ENCODE measurements at places on chromosomes 5 and 9.

DNA sequence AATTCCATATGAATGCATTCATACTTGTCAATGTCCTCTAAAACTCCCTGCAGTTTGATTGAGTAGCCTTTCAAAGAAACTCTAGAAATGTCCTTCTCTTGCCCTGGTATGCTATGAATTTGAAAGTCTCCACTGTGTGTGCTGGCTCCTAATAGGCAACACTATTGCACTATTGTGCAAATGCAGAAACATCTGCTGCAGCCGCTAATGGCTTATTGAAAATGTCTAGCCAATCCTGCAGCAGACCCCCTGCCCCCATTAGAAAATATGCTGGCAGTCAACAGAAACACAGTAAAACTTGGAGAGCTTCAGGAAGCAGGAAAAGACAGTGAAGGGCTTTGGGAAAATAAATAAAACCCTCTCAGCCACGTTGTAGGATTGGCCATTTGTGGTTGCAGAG lies 87.3 kb upstream of the GRAMD2B start:
- no peak for DNase-seq

DNA sequence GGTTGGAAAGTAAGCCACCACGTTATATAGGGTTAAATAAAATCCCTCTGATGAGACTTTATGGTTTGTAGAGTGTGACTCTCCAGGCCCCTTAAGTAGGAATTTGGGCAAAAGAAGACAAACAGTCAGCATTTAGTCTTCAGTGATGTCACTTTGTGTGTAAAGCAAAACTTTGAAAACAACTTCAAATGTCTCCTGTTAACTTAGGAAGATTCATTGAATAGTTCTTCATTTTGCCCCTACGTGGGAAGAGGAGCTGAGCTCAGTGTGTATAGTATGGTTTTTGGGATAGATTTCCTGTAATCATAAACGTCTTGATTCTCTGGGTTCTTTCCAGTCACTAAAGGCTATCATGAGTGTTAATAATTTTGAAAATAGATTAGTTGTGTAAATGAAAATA lies 101.3 kb downstream of the GADD45G start:
- DNase-seq, result no peak

DNA sequence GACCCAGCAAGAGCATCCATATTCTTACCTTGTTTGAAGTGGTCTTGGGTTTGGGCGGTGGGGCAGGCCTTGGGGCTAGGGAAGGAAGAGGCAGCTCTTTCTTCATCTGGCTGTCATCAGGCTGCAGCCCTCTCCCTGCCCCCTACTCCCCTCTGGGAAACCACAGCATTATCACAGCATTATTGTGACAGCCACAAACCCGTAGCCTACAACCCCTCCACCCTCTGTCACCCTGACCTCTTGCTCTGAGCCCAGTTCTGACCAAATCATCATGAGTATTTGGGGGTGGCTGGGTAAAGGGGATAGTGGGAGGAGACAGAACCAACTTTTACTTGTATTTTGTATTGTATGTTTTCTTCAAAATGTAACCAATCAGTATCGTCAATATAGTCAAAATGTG lies 94.3 kb upstream of the ARRDC3 start:
- no peak for DNase-seq

DNA sequence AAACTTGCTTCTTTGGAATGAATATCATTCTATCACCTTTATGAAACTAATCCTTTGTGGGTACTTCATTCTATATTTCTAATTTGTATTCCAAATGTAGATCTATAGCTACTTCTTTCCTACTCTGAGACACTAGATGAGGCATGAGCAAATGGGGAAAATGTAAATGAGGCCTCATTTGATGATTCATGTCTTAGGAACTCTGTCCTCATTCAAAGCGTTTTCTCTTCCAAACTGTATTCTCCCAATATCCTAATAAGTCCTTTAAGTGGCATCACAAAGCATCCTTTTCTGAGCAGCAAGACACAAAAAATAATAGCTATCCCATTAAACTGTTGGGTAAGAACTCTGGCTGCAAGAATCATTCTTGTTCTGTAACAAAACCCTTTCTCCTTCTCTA lies 56.1 kb downstream of the TTLL11 start:
- no peak for DNase-seq

GRCh38 chr9:117334101-117334500 lies 80.8 kb downstream of the ASTN2 start:
- DNase-seq, result no peak

- DNase-seq, result no peak
These were observed 217.2 kb downstream of the IRX2 start for GRCh38 chr5:2534251-2534650.

GRCh38 chr5:148333262-148333849 lies 2.0 kb upstream of the SPINK9 start:
- no peak for DNase-seq

DNA sequence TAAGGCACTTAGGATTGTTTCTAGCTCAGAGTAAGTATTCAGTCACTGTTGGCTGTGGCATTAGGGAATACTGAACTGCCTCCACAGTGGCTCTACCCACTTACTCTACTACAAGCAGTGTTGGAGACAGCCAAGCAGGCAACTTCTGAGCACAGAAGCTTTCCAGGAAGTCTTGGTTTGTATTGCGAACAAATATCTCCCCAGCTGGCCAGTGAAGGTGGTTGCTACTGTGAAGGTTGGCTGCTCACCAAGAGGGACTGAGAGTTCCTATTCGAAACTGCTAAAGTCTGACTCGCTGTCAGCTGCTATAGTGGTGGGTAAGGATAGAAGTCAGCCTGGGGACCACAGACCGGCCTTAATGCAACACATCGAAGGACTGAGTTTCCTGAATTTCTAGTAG lies 319.1 kb downstream of the KIF4B start:
- DNase-seq, result no peak

GRCh38 chr5:119166026-119166425 lies 95.1 kb downstream of the DMXL1 start:
- DNase-seq, result no peak

- DNase-seq, result no peak
These were observed 21.0 kb upstream of the UBE2QL1 start for GRCh38 chr5:6427694-6428093.

- DNase-seq, result no peak
These were observed 15.2 kb downstream of the HK3 start for GRCh38 chr5:176883700-176884570.

GRCh38 chr9:130372057-130372456 lies 72.7 kb upstream of the ASS1 start:
- DNase-seq, result no peak

DNA sequence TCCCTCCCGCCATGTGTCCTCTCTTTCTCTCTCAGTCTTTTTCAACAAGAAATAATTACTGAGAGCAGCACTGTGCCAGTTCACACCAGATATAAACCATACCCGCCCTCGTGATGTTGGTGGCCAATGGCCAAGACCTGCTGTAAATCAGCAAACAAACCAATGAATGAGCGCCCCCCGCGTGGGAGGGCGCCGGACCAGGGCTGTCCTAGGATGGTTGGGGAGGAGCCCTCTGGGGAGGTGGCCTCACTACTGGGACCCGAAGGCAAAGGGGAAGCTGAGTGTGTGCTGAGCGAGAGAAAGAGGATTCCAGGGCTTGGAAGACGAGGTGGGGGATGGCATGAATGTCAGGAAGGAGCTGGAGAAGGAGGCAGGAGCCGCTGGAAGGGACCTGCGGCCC lies 51.2 kb upstream of the BARHL1 start:
- no peak for DNase-seq

- peak; percentile 2 for DNase-seq
These were observed 572 bp downstream of the GNA14 start for GRCh38 chr9:77647267-77648233.

GRCh38 chr5:180390441-180391190 lies 37.5 kb upstream of the GFPT2 start:
- no peak for DNase-seq

GRCh38 chr9:113588242-113588810 lies 124.8 kb downstream of the RGS3 start:
- no peak for DNase-seq

- DNase-seq, result no peak
These were observed 89.8 kb upstream of the COL5A1 start for GRCh38 chr9:134551644-134552348.

GRCh38 chr5:67679184-67679841 lies 482.7 kb upstream of the CD180 start:
- DNase-seq, result no peak

DNA sequence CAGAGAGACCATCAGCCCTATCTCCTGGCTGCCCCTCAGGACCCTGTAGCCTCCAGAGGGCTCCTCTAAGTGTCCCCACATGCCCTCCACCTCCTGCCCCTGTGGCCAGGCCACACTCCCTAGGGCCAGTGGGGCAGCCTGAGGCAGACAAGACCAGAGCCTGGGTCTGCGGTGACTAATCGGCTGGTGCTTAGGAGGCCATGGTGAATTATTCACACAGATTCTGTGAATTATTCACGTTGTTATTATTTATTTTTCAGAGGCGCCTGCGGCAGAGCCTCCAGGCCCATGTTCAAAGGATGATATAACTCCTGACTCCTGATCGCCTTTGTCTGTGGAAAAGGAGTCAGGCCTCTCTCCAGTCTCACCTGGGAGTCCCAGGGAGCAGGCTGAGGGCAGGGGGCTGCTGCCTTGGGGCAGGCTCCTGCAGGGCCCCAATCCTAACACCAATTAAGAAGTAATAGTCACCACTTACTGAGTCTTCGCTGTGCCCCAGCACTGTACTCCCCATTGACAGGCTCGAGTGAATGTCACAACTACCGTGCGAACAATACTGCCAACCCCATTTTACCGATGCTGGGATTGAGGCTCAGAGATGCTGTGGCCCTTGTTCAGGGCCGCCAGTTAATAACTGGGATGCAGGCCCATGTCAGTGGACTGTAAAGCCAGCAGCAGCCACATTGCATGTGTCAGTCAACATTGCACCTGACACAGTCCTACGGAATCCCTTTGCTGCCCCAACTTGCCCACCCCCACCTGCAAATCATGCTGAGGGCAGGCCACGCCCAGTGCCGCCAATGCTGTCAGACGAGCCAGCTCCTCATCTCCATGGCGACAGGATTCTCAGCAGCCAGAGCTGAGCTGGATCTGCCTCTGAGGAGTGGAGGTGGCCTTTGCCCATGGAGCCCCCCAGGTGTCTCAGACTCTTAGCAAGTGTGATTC lies 94.9 kb downstream of the PCDH1 start:
- no peak for DNase-seq

DNA sequence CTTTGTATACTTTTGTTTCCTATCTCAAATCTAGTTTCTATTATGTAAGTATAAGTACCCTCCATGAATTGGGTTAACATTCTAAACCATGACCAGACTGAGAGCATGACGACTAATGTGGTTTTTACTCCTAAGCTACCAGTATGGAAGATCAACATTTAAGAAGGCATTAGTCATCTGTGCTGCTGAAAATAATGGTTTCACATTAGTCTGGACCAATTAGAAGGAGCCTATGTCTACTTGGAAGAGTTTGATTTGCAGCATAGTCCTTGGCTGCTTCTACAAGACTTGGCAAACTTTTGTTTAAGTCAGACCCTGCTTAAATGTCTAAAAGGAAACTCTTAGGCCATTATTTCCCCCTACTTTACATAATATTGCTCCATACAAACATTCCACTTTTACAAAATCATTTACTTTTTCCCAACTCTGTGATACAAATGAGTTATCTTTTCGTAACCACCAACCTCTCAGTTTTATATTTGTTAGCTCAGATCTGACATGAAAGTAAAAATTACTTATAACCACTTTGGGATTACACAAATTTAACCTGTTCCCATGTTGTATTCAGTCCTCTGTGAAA lies 186.7 kb downstream of the COMMD10 start:
- no peak for DNase-seq

DNA sequence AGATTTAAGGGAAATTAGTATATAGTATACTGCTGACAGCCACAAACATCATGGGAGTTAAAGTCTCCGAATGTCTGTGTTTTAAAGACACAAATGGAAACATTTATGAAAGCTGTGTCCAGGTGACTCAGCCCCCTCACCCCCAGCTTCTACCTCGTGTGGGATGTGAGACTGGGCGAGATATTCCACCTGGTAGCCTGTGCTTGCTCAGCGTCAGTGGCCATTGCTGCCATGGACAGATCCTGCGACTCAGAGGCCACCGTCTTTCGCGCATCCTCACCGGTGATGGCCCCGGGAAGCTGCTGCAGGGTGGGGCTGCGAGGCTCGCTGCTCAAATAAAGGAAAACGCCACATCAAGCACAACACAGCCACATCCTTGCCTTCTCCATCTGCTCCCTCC lies 31.2 kb upstream of the EXOC3 start:
- DNase-seq, result peak; percentile 47

- DNase-seq, result no peak
These were observed 29.3 kb upstream of the CAMK4 start for GRCh38 chr5:111194925-111195324.

GRCh38 chr9:37210737-37211523 lies 90.6 kb downstream of the ZCCHC7 start:
- no peak for DNase-seq

- DNase-seq, result no peak
These were observed 169.2 kb downstream of the EDIL3 start for GRCh38 chr5:84215521-84215920.

GRCh38 chr5:149133795-149134777 lies 7.2 kb upstream of the ABLIM3 start:
- DNase-seq, result no peak

DNA sequence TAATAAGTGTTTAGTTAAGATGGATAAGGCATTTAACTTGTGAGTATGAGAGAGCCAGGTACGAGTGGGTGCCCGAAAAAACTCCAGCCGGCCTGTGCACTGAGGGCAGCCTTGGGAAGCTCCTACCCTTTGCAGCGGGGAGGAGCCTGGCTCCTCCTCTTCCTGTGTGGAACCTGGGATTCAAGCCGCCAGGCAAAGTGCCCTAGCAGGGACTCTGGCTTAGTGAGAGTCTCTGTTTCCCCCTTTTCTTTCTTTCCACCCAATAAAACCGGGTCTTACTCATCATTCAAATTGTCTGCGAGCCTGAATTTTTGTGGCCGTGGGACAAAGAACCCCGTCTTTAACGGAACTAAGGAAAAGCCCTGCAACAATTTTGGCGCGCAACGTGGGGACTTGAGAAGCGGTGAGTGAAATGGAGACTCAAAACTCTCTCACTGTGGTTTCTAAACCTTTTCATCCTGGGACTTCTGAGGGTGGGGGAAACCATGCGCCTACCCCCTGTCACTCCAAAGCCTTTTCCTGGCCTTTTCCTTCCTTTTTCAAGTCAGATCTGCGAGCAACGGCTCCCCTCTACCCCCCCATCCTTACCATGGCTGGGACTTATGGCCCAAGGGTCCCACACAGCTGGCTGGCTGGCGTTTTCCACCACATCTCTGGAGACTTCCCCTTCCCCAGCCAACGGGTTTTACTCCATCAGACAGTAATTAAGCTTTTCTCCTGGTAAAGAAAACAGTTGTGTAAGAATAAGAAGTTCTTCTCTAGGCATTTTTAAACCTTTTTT lies 535.7 kb upstream of the ACO1 start:
- DNase-seq, result no peak

DNA sequence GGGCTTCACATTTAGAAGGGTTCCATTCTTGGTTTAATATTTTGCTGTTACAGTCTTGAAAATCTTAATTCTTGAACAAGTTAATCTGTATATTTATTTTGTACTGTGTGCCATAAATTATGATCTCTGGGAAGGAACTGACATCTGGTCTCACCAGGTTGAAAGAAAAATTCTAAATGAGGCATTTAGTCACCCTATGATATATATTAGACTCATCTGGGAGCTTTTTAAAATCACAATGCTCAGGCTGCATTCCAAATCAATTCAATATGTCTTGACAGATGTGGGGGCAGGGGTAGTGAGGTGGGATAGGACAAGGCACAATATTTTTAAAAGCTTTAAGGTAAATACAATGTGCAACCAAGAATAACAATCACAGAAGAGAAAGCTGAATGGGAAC lies 569.2 kb downstream of the PRR16 start:
- no peak for DNase-seq

- no peak for DNase-seq
These were observed 22.5 kb downstream of the TRPM6 start for GRCh38 chr9:74865177-74865576.

- no peak for DNase-seq
These were observed 192.8 kb downstream of the CDH18 start for GRCh38 chr5:19795218-19795617.

Measured in stimulated activated CD4-positive, alpha-beta T cell treated with anti-CD3 and anti-CD28 coated beads, Interleukin-4, amount 100 ng/mL, for 48 hours (primary cell).